ENCODE measurements at places on chromosomes 4 and X.

- DNase-seq = no peak
Measured at GRCh38 chrX:129025376-129025775, 497.9 kb downstream of the SMARCA1 start.

DNA sequence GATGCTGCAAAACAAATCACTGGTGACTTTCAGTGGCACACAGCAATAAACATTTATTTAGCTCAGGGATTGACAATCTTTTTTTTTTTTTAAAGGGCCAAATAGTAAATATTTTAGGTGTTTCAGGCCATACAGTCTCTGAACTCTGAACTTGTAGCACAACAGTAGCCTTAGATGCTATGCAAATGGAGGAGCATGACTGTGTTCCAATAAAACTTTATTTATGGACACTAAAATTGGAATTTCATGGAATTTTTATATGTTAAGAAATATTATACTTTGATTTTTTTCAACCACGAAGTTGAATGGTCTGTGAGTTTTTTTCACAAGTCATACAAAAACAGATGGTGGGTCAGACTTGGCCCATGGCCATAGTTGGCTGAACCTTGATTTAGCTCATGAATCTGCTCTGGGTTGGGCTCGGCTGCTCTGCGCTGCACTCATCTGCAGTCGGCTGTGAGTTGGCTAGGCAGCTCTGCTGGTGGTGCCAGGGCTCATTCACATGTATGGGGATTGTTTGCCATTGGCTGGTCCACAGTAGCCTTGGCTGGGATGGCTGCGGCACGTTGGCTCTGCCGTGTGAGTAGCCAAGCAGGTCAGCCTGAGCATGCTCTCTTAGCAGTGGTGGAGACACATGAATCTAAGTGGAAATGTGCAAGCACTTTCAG lies 231.7 kb upstream of the PGRMC2 start:
- no peak for DNase-seq

GRCh38 chr4:100317032-100317864 lies 127.0 kb upstream of the DDIT4L start:
- DNase-seq = no peak

- no peak for DNase-seq
Measured at GRCh38 chr4:17769406-17770174, 11.8 kb downstream of the FAM184B start.

- no peak for DNase-seq
Measured at GRCh38 chr4:112053825-112054350, 91.4 kb upstream of the FAM241A start.

DNA sequence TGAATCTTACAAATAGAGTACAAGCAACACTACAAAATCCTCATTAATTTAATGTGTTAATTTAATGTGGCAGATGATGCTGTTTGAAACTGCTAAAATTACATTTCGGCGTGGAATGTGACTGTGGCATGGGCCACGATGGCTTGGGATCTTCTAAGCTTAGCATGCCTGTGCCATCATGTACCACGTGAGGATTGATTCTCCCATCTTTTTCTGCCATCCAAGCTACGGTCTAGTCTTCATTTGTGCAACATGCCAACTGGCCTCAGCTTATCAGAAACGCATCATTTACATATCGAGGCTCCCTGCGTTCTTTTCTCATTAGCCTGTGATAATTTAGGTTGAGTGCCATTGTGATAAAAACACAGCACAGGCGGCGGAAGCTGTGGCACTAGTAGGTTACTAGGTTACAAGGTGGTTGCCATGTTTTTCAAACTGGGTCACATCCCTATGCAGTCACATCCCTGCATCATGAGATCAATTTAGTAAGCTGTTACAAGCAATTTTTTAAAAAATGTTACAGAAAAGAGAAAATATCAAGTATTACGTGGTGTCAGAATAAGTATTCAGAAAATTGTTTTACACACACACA lies 189.9 kb upstream of the RBPJ start:
- no peak for DNase-seq

GRCh38 chr4:31678356-31678755 lies 958.2 kb downstream of the PCDH7 start:
- no peak for DNase-seq

DNA sequence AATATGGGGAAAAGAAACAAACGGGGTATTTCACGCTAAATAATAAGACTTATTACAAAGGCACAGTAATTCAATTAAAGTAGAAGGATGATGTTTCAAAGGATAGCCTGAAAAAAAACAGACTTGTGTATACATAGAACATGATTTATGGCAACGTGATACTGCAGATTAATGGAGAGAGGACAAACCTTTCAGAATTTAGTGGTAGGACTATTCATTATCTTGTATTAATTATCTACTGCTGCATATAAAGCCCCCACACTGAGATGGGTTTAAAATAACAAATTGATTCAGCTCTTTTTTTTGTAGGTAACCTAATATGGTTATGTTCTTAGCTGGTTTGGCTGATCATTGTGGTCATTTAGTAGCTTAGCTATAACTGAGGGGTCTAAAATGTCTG lies 1269.0 kb downstream of the FSTL5 start:
- no peak for DNase-seq

DNA sequence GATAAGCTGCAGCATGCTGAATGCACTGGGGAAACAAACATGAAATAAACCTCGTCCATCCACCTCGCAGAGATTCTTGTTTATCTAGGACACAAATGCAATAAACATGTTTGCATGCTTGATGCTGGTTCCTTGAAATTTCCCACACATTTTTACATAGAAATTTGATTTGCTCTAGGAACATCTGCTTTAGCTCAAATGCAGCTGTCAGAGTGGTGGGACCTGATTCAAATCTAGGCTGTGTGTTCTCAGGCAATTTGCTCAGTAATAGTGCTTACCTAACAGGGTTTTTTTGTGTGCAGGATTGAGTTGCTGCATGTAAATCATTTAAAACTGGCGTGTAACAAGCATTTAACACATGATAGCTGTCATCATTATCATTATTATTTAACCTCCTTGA lies 293.1 kb downstream of the QDPR start:
- DNase-seq = no peak

DNA sequence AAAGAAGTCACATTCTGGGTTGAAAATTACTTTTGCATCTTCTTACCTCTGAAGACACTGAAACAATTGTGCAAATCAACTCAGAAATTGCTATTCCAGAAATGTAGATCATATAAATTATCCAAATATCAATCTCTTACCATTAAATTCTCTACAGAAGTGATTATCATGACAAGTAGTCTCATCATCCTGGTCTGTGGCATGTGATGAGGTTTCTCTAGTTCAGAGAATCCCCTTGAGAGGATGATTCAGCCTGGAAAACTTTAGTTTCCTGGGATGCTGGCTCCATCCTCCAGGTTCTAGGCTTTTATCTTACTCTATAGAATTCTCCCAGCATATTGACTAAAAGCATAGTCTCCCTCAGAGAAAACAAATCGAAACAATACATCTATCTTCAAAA lies 76.2 kb upstream of the S100G start:
- DNase-seq = no peak

DNA sequence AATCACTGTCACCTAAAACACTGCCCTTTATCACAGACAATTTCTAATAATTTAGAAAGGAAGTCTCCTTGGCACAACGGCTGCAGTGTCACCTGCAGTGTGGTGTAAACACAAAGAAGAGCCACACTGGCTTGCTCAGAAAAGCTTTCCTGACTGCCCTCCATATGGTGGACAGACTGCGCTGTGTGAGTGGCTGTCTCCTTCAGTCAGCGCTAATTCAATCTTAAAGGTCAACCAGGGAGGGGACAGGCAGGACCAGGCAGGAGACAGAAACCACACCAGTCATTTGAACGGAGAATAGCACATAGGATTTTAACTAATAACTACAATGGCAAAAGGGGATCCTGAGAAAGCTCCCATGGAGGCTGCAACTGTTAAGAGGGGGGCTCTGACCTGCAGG lies 132.1 kb downstream of the NSUN7 start:
- no peak for DNase-seq

DNA sequence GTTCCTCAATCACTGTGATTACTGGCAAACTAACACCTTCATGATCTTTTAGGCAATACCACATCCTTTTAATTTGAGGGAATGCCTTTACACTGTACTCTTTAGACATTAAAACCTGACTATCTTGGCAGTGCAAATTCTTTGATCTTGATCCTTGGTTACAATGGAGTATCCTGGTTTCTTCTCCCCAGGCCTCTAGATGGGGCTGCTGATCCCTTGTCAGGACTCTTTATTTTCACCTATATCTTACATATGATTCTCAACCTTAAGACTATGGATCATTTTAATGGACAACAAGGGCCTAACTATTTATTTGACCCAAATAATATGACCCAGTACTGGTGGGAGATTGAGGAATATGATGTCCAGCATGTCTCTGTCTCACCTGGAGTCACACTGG lies 1005.5 kb upstream of the INTU start:
- no peak for DNase-seq

- no peak for DNase-seq
Measured at GRCh38 chr4:53821179-53821851, 230.0 kb upstream of the LNX1 start.

DNA sequence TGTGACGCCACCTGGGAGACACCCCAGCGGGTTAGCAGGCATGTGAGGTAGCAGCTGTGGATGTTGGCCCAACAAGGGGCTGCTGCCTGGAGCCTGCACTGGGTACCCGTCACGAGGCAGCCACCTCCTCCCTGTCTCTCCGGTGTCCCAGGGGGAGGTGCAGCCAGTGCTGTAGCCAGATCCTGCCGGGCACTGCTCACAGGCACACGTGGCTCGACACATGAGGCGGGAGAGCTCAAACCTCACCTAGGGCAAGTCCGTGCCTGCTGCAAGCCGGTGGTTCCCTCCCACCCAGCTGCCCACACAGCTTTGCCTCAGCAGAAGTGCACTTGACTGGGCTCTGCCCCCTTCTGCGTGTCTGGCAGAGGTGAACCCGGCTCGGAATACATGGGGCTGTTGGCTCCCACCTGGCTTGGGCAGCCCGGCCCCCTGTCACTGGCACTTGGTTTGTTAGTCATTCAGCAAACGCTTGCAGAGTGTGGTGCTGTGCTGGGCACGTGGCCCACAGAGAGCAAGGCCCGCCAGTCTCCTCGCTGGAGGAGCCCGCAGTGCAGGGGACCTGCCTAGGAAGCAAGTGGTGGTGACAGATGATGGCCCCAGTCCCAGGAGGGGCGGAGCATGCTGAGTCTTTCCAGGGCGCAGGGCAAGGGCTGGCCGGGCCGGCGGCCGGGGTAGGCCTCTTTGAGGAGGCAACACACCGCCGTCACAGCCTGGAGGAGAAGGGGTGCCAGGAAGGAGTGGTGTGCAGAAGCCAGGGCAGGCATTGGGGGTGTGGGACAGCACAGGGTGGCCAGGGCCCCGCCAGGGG lies 10.1 kb upstream of the SH3TC1 start:
- no peak for DNase-seq

GRCh38 chr4:20252656-20253282 lies 1.1 kb downstream of the SLIT2 start:
- no peak for DNase-seq

- no peak for DNase-seq
Measured at GRCh38 chrX:116694046-116694445, 231.3 kb upstream of the CT83 start.

DNA sequence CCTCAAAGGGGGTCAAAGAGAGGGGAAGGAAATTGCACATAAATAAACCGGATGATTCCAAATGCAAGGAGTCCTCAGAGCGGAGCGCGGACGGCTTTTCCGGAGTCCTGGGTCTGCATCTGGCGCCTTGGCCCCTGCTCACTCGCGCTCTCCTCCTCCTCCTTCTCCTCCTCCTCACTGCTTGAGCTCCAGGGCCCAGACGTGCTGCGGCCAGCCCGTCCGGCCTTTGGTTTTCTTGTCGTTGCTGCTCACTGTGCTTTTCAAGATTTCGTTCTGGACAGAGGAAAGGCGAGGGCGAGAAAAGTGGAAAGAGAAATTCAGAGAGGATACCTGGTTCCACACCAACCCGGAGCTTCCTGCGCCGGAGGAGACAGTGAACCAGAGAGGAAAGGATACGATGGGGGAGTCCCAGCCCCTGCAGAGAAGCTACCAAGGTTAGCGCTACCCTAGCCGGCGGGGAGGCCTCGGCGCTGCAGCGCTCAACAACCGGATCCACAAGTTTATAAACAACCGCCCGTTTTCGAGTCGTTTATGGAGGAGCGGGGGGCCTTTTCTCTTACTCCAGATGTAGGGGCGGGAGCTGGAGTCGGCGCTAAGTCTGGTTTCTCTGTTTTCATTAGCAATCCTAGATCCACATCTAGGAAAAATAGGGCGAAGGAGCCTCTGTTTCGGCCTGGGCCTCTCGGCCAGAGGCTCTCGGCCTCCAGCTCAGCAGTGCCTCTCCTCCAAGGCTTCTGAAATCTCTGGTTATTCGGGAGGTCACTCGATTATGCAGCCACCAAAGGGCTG lies 2.7 kb downstream of the HAND2 start:
- DNase-seq = no peak

GRCh38 chr4:113467581-113467980 lies 294.0 kb downstream of the CAMK2D start:
- no peak for DNase-seq

DNA sequence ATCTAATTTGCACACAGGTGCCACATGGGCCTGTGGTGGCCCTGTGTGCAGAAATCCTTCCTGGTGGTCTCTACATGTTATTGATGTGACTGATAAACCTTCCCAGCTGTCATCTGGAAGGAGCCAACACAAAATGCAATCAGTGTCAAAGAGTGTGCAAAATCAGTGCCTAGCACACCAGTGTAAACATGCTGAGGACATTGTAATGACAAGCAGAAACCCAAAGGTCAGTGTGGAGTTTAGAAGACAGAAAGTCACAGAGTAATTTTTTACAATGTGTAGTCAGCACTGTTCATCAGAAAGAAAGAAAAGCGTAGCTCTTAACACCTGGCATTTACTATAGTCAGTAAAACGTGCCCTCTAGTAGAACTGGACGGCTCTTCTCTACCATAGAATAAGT lies 50.3 kb downstream of the PHKA2 start:
- DNase-seq = no peak

DNA sequence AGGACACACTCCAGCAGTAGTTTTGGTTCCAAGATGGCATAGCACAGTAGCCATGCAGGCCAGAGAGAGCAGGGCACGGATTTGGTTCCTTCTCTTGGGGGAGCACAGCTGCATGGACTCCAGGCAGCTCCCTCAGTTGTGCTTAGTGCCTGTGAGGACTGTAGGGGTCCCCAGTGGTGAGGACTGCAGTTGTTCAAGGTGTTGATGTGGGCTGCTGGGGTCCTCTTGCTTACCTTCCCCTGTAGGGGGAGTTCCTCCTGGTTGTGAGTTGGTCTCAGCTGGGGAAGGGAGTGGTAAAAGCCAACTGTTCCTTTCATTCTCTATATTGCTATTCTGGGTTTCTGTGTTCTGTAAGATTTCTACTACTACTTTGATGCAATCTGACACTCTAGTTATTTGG lies 606.5 kb downstream of the MAGEB5 start:
- no peak for DNase-seq

GRCh38 chr4:164930647-164931046 lies 46.8 kb downstream of the TRIM61 start:
- no peak for DNase-seq

- DNase-seq = no peak
Measured at GRCh38 chrX:49106296-49106695, 17.2 kb downstream of the GPKOW start.

DNA sequence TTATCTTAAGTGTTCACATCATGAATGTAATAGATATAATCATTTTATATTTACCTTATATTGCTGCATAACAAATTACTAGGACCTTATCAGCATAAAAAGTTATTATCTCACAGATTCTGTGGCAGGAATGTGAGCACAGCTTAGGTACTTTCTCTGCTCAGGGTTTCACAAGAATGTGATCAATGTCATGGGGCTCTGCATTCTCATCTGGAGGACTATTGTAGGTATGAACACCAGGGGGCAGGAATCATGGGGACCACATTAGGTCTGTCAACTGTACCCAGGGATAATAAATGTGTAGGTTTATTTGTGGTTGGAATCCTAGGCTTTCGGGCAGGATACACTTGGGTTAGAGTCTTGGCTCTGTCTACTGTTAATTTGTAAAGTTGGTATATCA lies 519.2 kb downstream of the ARAP2 start:
- no peak for DNase-seq
